Natural killer cell treated with Interleukin-12 subunit alpha and Interleukin-12 subunit beta and Interleukin-15 and Interleukin-18, amount 100 ng/mL, for 72 hours (primary cell): ENCODE measurements at places on chromosomes 11 and 22. TPM values are rescaled to one million over a fixed set of nuclear protein-coding genes. Genes with fewer than 3 reads are reported as not detected.

NTM gene
- total RNA-seq, result not detected

SCARF2 gene
- 0.48 TPM for total RNA-seq

CCDC179 gene
- total RNA-seq, result not detected

CCDC188 gene
- not detected for total RNA-seq

SMC1B gene
- total RNA-seq, result 0.07 TPM

FGF19 gene
- not detected for total RNA-seq

MAP6 gene
- total RNA-seq, result not detected

NXPE2 gene
- total RNA-seq, result not detected

CNTN5 gene
- not detected for total RNA-seq

SLC35E4 gene
- total RNA-seq, result 3.4 TPM

LMO2 gene
- total RNA-seq, result not detected

FAM180B gene
- total RNA-seq, result 0.62 TPM

DSCAML1 gene
- 0.08 TPM for total RNA-seq

RFPL2 gene
- total RNA-seq, result not detected

IL17REL gene
- not detected for total RNA-seq

AMPD3 gene
- total RNA-seq, result 11.3 TPM

RIMBP3B gene
- 1.4 TPM for total RNA-seq

MCM5 gene
- 169 TPM for total RNA-seq

TUBA8 gene
- 3.1 TPM for total RNA-seq

MS4A6A gene
- not detected for total RNA-seq

P2RX6 gene
- not detected for total RNA-seq

CRACR2B gene
- total RNA-seq, result 2.6 TPM

JAML gene
- 1.4 TPM for total RNA-seq

SAA4 gene
- not detected for total RNA-seq

MMP3 gene
- total RNA-seq, result not detected

DKK3 gene
- total RNA-seq, result not detected
